ENCODE measurements at places on chromosomes 11 and 22.

GRCh38 chr11:20658135-20658534 lies 11.3 kb upstream of the NELL1 start:
- no peak for DNase-seq

DNA sequence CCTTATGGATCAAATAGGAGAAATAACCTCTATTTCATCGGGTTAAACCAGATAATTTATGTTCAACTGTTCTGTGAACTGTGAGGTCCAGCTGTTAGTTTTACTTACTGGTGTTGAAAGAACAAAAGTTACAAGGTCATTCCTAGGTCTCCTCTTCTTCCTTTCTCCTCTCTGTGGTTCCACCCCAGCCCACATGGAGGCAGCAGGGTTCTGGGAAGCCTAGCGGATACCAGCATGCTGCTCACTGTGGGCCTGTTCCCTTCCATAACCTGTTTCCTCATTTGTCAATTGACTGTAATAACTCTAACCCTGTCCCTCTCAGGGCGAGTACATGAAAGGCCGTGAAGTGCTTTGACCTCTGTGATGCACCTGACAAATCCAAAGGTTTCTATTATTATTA lies 27.8 kb downstream of the RELT start:
- DNase-seq: no peak

- DNase-seq: no peak
Observed at GRCh38 chr11:105490333-105490732, 119.5 kb upstream of the GRIA4 start.

DNA sequence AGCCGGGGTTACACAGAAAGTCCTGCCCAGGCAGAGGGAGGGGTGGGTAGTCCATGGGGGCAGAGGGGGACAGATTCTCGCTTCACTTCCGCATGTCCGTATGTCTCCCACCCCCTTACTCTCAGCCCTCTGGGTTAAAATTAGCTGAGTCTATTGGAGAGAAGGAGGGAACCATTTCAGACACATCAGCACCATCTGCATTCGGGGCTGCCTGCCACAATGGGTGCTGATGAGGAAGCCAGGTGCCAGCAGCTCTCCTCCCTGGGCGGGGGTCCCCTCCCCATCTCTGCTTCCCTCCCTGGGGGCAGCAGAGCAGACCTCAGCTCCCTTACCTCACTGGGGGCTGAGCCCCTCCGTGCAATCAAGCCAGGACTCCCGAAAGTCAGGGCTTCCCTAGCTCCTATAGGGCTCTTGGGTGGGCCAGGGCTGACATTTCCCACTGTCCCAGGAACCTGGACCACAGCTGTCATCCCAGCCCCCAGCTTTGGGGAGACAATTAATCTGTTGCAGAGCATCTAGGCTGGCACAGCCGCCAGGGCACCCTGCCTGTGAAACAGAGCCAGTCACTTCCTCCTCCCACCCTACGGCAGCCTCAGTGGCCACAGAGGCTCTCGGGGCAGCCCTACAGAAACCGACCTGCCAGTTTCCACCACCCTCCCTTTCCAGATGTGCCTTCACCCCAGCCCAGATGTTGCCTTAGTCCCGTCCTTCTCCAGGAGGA lies 67.3 kb downstream of the PDE2A start:
- DNase-seq: no peak

DNA sequence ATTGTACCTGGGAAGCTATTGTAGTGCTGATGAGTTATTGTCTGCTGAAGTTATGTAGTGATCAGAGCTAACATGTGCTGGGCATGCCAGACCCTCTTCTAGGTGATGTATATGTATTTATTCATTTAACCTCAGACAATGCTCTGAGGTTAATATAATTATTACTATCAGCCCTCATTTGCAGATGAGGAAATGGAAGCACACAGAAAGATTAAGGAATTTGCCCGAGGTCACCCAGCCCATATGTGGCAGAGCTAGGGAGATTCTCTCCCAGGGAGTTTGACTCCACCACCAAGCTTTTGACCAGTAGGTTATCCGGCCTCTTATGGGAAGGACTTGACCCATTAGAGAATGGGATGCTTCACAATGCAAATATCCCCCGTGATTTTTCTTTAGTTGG lies 114.2 kb upstream of the NAV2 start:
- no peak for DNase-seq

DNA sequence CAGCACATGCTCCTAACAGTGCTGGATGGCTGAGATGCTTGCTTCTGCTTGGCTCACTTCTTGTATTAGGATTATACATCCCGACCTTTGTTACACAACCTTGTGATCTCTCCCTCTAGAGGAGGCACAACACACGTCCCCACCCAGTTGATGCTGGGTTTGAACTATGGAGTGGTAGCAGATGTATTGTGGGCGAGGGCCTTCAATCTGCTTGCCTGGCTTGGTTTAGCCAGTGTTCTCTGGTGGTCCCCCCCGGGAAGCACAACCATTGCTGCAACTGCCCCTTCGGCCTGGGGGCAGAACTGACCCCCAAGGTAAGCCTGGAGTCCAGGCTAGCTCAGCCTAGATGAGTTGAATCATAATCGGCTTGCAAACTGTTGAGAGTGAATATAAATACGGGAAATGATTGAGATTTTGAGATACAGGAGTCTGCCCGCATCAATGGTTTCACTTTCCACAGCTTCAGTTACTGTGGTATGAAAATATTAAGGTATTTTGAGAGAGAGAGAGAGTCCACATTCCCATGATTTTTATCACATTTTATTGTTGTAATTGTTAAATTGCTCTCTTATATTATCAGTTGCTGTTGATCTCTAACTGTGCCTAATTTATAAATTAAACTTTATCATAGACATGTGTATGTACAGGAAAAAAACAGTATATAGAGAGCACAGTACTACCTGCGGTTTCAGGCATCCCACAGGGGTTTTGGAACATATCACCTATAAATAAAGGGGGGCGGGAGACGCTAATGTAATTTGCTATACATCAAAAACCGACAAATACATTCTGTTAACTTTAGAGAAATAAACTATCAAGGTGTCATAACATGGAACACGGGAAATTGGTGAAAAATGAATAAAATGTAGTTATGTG lies 482.0 kb upstream of the B3GAT1 start:
- DNase-seq: no peak

DNA sequence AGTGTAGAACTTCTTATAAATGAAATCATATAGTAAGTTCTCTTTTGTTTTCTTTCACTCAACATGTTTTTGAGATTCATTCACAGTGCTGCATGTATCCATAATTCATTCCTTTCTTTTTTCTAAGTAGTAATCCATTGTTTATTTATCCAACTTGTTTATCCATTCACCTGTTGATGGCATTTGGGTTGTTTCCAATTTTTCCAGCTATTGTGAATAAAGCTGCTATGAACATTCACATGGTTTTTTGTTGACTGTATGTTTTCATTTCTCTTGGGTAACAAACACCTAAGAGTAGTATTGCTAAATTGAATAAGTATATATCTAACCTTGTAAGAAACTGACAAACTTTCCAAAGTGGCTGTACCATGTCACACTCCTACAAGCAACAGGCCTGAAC lies 23.5 kb downstream of the MRTFA start:
- no peak for DNase-seq

GRCh38 chr11:14203321-14203720 lies 155.7 kb downstream of the RRAS2 start:
- no peak for DNase-seq
